Spleen (tissue), 13 donors: ENCODE measurements at places on chromosomes 7 and 10. TPM values are rescaled to one million over a fixed set of nuclear protein-coding genes. Genes with fewer than 3 reads are reported as not detected.

WNT16 gene
- total RNA-seq: 0.60 TPM

OR2A7 gene
- total RNA-seq: 6.4 TPM

FBXL13 gene
- 5.6 TPM for total RNA-seq

ATP5F1C gene
- 165 TPM for total RNA-seq

MET gene
- 25.2 TPM for total RNA-seq

MRC1 gene
- 151 TPM for total RNA-seq

- no peak within 1 kb of the TSS for H3K27ac ChIP-seq
- peaks cover 6% of the 10 kb centered on the region for H3K4me1 ChIP-seq
- H3K4me3 ChIP-seq: no peak within 1 kb of the TSS
- no peaks in the 10 kb centered on the region for H3K36me3 ChIP-seq
- DNase-seq: no peak
Observed at GRCh38 chr10:100330079-100330478, at the start of gene PKD2L1. Gene PKD2L1 (minus strand): TSS chr10:100330228. CDS start chr10:100330103, 125 bp downstream.

DNA sequence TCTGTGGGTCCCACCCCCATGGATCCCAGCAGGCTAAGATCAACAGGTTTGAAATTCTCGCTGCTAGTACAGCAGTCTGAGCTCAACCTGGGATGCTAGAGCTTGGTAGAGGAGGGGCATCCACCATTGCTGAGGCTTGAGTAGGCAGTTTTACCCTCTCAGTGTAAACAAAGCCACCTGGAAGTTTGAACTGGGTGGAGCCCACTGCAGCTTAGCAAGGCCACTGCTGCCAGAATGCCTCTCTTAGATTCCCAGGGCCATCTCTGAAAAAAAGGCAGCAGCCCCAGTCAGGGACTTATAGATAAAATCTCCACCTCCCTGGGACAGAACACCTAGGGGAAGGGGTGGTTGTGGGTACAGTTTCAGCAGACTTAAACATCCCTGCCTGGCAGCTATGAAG is 190.0 kb upstream of the CACNA2D1 start:
- H3K4me1 ChIP-seq: no peaks in the 10 kb centered on the region
- no peaks in the 10 kb centered on the region for H3K36me3 ChIP-seq
- no peaks in the 10 kb centered on the region for H3K27me3 ChIP-seq
- no peak overlapping the region for H3K4me3 ChIP-seq

DNA sequence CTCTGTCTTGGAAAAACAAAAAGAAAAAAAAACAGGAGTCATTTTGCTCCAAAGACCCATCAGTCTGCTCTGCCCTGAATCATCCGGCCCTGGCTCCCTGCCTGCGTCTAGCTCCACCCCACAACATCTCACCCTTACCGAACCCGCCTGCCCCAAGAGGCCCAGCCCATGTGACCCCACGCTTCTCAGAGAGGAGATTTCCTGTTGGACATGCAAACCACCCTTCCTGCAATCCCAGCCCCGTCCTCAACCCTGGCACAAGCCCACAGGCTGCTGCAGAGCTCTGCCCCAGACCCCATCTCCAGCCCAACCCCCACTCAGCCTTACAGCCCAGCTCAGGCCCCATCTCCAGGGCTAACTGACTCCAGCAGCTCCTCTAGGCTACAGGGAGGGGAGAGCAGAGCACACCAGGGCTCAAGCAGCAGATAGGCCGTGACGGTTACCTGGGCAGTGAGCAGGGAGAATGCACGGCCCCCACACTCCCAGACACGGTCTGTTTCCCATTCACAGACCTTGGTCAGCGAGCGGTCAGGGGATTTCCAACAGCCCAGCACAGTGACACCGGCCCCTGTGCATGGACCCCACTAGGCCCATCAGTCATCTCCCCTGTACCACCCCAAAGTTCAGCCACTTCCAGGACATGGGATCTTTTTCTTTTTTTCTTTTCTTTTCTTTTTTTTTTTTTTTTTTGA is 69.9 kb upstream of the GTF2I start:
- H3K27ac ChIP-seq: no peak overlapping the region
- no peak overlapping the region for H3K4me3 ChIP-seq
- DNase-seq: peak; percentile 80
- H3K27me3 ChIP-seq: no peaks in the 10 kb centered on the region
- H3K36me3 ChIP-seq: no peaks in the 10 kb centered on the region
- peaks cover 17% of the 10 kb centered on the region for H3K4me1 ChIP-seq
